ENCODE measurements at places on chromosomes 7 and 10.
A peak's percentile ranks its signal among the peaks of the same experiment; 100 is the strongest.

DNA sequence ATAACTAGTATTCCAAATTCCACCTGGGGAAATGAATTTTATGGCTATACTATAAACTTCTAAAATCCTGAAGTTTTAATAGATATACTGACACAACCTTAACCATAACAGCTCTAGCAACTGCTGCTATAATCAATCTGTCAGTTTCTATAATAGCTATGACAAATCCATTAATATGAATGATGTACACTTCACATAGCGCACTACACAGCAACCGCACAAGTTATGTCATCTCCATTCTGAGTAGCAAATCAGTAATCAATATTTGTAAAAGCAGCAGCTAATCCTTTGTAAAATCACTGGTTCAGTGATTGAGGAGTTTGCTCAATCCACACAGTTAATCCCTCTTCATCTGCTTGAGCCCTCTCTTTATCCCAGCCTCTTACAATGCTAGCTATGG is 105.3 kb downstream of the SKAP2 start:
- no peak for DNase-seq

DNA sequence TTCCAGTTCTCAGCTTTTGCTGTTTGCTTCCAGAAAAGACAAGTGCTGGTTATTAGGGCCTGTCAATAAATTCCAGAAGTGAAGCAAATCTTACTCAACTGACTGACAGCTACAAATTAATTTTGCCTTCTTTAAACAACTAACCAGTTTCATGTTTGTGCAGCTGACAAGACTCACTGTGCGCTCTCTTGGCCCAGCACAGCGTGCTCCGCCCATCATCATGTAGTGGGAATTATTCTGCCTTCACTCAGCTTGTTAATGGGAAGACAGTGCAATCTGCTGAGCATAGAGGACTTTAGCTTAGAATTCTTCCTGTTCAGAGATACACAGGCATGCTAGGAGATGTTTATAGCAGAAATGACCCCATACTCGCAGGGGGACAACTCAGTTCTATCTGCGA is 808.9 kb downstream of the CCSER2 start:
- DNase-seq = no peak

- DNase-seq = no peak
These were observed 10.6 kb downstream of the DBF4 start for GRCh38 chr7:87886875-87887274.

- no peak for DNase-seq
These were observed 45.9 kb upstream of the MSMB start for GRCh38 chr10:46091828-46092523.

- DNase-seq = no peak
These were observed 423.4 kb upstream of the DPP6 start for GRCh38 chr7:153628825-153629224.

GRCh38 chr7:115113131-115113530 is 191.2 kb downstream of the MDFIC start:
- no peak for DNase-seq

- no peak for DNase-seq
These were observed 72.6 kb downstream of the AHR start for GRCh38 chr7:17370901-17371585.

- no peak for DNase-seq
These were observed 66.9 kb upstream of the SFMBT2 start for GRCh38 chr10:7477538-7478334.

GRCh38 chr10:131453721-131454634 is 142.5 kb upstream of the TCERG1L start:
- DNase-seq = peak; percentile 46

GRCh38 chr7:72709909-72710308 is 118.1 kb downstream of the TYW1B start:
- DNase-seq = no peak

GRCh38 chr10:71399946-71400345 is 3.2 kb downstream of the CDH23 start:
- DNase-seq = no peak

DNA sequence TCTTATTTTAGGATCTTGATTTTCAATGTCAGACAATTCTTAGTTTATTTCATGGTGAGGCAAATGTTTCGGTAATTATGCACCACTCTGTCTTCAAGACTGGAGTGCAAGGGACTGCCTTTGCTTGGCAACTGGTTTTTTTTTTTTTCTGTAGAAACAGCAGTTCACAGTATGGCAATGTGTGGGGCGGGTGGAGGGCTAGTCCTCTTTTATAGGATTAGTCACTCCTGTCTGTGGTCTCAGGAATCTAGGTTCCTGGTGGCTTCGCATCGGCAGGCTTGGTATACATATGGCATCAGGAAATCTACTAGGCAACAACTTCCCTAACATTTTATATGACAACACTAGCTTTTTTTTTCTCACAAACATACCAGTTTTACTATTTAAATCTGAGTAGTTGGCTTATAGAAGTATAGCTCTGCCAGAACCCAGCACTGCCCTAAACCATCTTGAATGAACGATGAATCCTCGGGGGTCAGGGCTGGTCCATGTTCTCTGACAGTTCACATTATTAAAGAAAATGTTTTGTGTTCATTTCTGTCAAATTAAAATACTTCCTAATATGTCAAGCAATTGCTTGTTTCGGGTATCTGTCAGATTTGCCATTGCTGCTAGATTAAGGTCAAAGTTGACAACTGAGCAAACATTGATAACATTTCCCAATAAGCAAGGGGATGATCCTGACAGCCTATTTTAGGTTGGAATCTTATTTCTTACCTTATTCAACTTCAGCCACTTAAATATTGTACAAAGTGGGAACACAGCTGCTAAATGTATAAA is 289.7 kb upstream of the VSTM2A start:
- DNase-seq = no peak

DNA sequence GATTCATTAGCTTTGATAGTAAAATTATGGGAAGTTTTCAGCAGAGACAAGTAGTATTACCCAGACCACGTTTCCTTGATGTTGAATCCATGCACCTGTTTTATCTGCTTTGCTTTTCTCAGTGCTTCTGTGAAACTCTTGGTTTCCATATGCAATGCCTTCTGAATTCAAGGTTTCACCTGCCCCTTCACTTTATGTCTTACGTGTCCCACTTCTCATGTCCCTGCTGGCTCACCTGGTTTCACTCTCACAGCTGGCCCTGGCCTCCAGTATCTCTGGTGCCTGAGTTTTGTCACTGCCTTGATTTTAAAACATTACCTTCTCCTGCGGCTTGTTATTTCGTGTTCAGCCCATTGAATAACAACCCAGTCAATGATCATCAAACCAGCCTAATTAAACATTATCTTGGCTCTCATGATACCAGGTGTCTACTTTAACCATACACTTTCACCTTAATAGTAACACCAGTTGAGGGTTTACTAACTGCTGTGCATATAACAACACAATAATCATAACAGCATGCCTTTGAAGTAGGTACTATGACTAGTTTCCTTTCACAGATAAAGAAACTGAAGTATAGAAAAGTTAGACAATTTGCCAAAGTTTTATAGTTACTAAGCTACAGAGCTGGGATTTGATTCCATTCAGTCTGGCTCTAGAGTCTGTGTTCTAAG is 175.7 kb upstream of the PCLO start:
- no peak for DNase-seq

- DNase-seq = peak; percentile 24
These were observed 24.9 kb upstream of the PITRM1 start for GRCh38 chr10:3197348-3198003.

DNA sequence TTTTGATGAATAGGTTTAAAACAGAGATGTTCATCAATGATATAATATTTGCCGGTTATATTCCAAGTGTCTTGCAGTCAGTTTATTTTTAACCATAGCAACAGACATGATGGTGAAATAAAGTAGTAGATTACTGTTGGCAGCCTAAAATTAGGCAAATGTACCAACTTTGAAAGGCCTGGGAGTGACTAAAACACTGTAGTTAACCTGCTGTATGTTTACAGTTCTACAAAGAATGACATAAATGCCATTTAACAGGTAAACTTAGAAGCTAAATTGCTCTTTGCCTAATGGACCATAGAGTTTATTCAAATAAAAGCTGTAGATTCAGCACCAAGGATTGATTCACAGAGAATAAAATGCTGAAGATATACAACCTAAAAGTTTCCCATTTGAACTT is 64.1 kb downstream of the PHTF2 start:
- no peak for DNase-seq

DNA sequence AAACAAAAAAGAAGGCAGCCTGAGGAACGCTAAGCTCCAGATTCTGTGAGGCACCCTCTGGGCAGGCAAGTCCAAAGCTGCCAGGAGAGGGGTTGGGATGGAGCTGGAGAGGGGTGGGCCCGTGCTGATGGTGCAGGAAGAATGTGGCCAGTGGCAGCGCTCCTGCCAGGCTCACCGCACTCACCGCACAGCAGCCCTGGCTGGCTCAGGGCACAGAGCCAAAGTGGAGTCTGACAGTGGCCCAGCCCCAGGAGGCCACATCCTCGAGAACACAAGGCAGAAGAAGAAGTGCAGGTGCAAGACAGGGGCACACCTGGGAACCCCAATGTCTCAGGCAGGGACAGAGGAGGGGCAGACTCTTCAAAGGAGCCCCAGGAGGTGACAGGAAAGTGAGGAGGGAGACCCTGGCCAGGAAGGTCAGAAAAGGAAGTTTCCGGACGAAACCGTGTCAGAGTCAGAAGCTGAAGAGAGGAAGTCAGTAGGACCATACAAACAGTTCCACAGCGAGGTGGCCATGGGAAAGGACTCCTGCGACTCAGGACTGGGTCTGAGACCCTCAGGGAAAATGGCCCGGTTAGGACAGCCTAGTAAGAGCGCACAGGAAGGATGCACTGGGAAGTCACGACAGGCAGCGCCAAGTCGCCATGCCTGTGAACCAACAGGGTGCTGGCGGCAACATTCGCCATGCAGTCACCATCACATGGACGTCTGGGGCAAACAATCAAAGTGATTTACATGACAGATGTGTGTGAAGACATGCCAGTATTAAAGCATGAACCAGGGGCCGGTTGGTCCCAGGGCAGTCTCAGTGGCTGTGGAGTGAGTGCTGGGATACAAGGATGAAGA is 54.4 kb downstream of the COBL start:
- no peak for DNase-seq

GRCh38 chr7:155119801-155120382 is 49.8 kb downstream of the HTR5A start:
- no peak for DNase-seq

DNA sequence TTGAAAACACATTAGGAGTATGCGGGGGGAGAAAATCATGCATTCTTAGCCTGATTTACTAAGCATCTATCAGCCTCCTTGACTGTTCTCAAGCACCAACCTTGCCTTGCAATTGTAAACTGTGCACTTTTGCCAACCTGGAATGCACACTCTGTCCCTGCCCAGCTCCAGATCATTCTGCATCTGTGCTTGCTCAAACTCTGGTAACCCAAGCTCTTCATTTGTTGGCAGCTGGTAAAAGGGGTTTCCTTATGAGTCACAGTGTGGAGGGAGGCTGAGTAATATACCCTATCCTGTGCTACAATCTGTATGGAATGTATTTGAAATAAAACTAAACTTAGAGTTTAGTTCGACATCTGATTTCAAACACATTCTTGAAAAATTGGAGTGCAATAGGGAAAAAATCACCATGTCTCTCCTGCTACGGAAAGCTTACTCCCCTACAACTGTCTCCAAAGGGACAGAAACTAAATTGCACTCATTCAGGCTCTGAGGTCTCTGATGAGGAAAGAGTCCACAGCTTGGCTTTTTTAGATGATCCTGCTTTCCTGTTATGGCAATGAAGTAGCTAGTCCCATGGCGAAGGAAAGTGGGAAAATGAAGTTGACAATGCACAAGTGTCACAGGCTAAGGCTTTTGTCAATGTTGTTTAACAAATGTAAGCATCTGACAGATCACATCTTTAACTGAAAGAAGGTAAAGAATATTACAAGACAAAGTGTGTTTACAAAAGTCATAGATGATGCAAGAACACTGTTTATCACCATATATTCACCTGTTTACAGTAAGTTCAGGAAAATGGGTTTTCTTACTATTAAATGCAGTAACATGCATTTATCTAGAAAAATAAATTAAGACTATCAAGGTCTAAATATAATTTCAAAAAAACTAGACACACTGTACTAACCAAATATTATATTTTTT is 61.9 kb downstream of the TES start:
- DNase-seq = no peak

GRCh38 chr10:119023553-119023868 is 6.0 kb upstream of the NANOS1 start:
- no peak for DNase-seq

- DNase-seq = no peak
These were observed 32.4 kb upstream of the HGF start for GRCh38 chr7:81802251-81802650.

DNA sequence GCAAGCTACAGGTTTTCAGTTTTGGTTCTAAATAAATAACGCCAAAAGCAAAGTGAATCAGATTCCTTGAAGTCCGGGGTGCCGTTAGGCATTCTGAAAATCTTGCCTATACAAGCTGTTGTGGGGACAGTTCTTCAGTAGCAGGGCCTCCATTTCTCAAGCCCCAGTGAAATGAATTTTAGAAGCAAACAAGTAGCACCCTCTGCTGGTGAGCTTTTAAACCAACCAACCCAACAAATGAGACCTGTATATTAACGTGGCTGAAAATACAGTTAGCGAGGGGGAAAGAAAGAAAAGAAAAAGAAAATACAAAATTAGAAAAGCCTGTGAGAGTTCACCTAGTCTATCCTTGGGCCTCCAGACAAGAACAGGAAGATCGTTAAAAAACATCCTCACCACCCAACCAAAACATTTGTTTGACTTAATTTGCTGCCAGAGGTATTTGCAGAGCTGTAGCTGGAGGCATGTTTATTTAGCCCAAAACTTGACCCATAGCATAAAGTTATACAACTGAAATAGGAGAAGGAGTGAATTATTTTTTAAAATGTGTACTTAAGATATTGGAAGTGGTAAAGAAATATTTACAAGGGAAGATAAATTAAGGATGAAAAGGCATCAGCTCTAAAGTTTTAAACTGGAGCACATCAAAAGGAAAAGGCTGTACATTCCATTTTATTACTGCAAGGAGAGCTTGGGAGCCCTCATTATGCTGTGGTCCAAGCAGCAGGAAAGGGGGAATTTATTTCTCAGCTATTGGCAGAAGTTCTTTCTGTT is 98.9 kb downstream of the DYNC1I1 start:
- no peak for DNase-seq

All from stimulated activated CD4-positive, alpha-beta T cell treated with anti-CD3 and anti-CD28 coated beads, Interleukin-1b, Interleukin-23, amount 100 ng/mL, for 1 hour (primary cell).